Eye (tissue), 1 donor: ENCODE measurements at places on chromosomes 13 and 19.

GRCh38 chr13:55627221-55627620 lies 1513.5 kb upstream of the PRR20A start:
- DNase-seq = no peak

- no peak for DNase-seq
These were observed 24.7 kb upstream of the GPR183 start for GRCh38 chr13:99331881-99332293.

DNA sequence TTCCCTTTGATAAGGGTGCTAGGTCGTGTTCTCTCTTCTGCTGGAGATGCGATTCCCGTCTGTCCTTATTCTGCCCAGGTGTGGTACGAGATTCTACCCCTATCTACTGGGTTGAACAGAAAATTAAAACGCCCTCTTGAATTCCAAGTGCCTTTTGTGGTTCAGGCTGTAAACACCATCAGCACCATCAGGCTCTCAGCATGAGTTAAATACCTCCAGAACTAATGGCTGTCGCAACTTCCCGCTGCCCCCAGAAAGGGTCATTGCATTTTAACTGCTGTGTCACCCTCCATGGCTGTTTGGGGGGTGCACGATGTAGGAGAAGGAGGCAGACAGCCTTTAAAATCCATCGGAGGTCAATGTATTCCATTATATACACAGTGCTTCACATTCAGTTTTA lies 177.4 kb downstream of the OXGR1 start:
- no peak for DNase-seq

DNA sequence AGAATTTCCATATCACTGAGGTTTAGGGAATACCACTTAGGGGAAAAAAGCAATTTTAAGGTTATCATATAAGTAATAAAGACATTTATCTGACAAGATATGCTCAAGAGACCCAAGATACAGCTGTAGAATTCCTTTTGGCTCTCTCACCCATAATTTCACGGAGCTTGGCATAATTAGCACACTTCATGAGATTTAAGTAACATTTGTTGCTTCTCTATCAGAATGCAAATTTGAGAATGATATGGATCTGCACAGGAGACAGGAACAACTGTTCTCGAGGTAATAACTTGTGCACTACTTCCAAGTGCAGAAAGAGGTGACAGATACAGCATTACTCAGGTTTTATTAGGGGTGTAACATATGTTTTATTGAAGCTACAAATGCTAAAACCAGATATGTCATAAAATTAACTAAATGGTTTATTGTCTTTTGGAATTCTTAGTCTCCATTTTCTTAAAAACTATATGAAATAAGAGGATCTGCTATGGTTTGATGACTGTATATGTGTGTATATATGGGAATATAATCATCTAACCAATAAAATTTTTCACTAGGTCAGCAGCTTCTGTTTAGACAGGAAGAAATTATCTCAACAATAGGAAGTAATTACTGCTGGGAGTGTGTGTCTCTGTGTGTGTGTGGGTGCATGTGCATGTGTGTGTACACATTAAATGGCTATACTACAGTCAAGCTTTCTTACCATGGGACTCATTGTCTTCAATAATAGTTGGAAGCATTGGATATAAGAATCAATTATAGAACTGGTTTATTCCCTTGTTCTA lies 401.3 kb downstream of the PCDH17 start:
- DNase-seq = no peak

DNA sequence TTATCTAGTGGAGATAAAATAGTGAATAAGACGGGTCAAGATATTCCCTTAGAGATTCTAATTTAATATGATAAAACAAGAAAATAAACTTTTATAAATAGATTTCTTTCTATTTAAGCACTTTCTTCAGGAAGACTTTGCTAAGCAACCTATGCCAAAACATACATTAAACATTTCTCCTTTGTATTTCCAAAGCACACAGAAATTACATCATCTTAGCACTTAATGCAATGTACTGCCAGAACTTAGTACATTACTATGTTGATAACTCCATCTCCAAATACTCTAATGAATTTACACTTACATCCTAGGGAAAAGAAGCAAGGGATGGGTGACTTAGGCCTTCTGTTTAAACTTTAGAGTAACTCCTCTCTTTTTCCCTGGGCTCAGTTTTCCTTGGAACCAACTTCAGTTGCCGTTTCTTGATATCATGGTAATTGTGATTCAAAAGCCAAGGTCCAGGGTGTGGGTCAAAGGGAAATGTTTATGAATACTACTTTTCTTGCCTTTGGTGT lies 322.6 kb upstream of the PCDH20 start:
- DNase-seq = peak; percentile 12

DNA sequence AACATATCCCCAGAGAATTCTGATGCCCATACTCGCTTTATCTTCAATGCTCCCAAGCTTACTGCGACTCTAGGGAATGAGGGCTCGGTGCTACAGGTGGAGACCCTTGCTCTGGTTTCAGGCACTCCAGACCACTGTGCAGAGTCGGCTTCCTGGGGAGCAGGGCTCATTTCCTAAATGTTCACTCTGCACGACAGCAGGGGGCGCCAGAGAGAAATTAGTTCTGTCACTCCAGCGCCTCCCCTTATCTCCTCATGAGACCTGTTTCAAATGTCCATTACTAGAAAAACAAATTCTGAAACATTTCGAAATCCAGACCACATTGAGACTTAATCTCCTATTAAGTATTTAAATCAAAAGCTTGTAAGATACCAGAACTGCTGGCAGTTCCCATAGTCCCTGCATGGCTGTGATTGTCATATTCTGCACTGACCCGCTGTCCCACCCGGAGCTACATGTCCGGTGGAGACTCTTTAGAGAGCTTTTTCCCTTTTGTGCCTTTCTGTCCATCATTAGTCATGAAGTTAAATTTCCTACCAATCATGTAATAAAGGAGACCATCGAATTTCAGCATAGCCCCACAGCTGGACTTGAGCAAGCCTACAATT lies 22.4 kb downstream of the EPSTI1 start:
- DNase-seq = peak; percentile 89

- peak; percentile 71 for DNase-seq
These were observed 186.2 kb upstream of the GPR12 start for GRCh38 chr13:26946684-26947343.

DNA sequence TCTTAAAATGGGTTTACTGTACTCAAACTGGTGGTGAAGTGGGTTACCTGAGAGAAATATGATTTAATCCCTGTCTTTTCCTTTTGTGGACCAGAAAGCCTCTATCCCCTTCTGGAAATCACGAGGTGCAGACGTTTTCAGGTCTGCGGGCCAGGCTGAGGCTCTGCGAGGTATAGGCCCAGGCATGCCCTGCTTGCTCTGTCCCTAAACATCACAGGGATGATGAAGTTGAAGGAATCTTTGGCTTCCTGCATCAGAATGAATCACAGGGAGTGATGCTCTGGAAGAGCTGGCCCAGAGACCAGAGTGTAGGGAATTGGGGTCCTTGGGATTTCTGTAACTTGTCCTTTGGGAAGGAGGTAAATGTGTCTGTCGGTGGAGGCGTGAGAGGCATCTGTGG lies 18.4 kb upstream of the CHST8 start:
- no peak for DNase-seq

DNA sequence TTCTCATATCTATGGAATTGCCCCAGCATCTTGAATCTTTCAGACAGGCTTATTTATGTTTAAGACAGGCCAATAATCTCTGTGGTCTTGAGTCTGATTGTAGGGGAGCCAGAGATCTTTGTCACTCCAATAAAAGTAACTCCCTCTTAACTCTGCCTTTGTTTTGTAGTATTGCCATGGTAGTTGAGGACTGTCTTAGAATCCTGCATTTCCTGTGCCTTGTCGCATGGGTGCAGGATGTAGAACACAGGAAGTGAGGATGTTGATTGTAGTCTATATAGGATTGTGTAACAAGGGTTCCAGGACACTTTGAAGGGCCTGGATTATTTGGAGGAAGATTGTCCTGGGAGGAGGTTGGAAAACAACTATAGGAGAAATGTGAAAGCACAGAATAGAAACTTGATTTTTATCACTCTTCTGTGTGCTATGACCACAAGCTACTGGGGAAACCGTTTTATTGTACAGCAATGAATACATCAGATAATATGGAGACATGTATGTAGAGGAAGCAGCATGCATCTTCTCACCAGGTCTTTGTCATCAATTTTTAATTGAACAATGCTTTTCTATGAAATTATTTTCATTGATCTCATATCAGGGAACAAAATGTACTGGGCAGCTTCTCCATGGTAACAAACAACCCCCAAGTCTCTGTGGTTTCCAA lies 411.7 kb downstream of the FGF9 start:
- no peak for DNase-seq

DNA sequence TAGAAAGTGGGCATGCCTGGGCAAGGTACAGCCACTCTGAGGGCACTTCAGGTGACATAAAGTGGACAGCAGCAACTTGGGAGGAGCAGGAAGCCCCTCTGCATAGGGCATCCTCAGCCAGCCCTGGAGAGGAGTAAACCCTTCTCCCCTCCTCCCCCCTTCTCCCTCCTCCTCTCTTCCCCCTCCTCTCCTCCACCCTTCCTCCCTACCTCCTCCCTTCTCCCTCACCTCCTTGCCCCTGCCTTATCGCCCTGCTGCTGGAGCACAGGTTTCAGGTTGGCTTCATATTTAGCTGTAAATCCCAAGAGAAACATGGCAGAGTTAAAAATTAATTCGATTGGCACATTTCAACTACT lies 30.5 kb upstream of the ATP12A start:
- DNase-seq = peak; percentile 35

DNA sequence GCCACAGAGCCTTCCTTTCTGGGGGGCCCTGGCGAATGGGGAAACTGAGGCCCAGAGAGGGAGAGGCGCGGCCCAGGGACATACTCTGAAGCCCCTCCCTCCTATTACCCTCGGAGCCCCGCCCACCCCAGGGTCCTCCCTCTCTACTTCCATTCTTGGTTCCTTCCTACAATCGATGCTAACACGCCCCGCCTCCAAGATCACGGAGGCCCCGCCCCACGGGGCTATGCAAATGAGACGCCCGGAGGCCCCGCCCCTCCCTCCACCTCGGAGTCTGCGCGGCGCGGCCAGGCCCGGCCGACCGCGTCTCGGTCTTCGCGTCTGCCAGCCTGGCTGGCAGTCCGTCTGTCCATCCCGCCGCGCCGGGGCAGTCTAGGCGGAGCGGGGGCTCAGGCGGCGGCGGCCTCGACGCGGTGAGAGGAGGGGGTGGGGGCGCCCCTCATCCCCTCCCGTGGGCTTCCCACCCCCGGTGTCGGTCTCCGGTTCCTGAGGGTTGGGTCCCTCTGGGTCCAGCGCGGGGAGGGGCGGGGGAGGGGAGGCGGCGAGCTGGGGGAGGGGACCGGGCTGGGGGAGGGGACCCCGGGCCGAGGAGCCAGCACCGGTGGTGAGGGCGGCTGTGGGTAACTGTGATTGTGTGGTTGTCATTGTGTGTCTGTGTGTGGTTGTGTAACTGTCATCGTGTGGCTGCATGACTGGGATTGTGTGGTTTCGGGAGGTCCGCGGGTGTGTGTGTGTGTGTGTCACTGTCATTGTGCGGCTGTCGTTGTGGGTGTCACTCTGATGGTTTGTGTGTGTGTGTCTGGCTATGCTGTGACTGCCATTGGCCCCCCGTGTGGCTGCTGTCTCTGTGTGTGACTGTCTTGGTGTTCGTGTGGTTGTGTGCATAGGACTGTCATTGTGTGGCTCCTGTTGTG lies at the start of gene PLPPR2:
Gene PLPPR2, plus strand, starts transcription at position 273 of the 914 bp plus-strand sequence. CDS start 2,242 bp downstream, outside the sequence.
- peak; percentile 94 for DNase-seq

DNA sequence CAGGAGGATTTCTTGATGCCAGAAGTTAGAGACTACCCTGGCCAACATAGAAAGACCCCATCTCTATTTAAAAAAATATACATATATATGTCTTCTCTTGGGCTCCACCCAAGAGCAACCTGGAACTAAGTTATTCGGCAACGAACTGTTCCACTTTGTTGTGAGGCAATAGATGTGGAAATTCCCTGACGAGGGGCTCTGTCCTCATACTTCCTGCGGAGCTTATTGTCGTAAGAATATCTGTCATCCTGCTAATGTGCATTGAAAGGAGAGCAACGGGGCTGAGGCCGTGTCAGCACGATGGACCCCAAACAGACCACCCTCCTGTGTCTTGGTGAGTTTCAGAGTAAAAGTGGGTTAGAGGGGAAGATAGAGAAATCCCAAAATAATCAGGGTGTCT lies at the start of gene FCAR:
Gene FCAR, plus strand, starts transcription at position 246 of the 400 bp plus-strand sequence. Its CDS starts 55 bp downstream, at position 301.
- no peak for DNase-seq

- no peak for DNase-seq
These were observed 463.3 kb upstream of the KLF12 start for GRCh38 chr13:74597526-74597925.

GRCh38 chr13:46146898-46147297 lies 35.1 kb downstream of the LCP1 start:
- peak; percentile 39 for DNase-seq

GRCh38 chr13:77729502-77730221 lies 32.2 kb downstream of the SLAIN1 start:
- no peak for DNase-seq
